ENCODE measurements at places on chromosomes 1 and 21.

- DNase-seq, result no peak
Observed at GRCh38 chr1:64470665-64471217, 812 bp downstream of the CACHD1 start.

DNA sequence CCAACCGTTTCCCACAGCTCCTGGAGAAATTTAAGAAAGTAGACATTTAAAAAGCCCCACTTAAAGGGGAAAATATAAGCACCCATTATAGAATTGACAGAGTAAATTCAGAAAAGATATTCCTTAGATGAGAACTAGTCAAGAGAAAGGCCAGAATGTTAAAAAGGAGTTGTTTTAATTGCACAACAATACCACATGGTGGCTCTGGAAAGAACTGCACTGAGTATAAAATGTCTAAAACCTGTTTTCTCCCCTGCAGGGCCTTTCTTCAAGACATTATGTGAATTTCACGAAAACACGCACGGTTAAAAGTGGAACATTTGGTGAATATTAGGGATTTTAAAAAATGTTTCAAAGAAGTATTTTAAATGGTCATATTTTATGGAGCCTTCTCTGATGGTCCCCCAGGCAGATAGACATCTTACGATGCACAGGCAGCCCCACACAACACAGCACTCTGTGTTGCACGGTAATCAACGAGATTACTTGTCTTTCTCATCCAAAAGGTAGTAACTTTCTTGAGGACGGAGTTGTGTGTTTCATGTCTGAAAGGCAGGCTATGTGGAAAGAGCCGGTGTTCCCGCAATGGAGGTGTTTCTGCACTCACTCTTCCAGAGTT is 101.9 kb downstream of the PRRX1 start:
- no peak for DNase-seq

- DNase-seq, result no peak
Observed at GRCh38 chr1:44631333-44631646, 43.0 kb downstream of the TMEM53 start.

DNA sequence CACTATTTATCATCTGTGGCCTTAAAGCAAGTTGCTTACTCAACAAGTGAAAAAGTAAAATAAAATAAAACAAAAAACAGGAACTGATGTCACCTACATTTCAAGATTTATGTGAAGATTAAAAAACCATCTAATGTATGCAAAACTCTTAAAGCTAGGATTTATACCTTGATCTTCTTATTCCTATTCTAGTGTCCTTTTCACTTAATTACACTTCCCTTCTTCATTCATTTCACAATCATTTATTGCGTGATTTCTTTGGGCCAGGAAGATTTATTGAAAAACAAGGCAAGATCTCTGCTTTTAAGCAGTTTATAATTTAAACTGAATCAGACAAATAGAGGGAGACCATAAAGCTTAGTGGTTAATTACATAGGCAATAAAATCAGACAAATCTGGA is 18.6 kb downstream of the PTGER3 start:
- DNase-seq, result no peak

GRCh38 chr1:17134034-17134433 is 14.8 kb upstream of the PADI2 start:
- no peak for DNase-seq

- no peak for DNase-seq
Observed at GRCh38 chr1:32470991-32471694, 6.3 kb downstream of the ZBTB8B start.

DNA sequence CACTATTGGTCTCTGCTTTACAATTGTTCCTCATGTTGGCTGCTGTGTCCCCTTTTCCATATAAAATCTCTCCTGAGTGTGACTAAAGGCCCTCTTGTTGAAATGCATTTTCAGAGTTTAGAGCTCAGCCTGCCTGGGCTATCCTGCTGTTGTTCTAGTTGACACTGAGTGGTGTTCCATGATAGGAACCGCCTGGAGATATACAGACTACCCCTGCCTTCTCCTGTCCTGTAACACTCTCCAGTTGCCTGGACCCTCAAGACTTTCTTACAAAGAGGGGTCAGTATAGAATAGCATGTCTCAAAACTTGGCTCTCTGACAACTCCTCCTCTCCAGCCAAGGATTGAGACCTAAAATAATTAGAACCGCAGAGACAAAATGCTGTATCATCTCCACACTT is 152.0 kb upstream of the POU3F1 start:
- DNase-seq, result no peak

Measured in effector memory CD4-positive, alpha-beta T cell (primary cell).